NCI-H1694 treated with DMSO at 0.1 percent for 48 hours (cell line): ENCODE measurements at places on chromosomes 4 and X.

DNA sequence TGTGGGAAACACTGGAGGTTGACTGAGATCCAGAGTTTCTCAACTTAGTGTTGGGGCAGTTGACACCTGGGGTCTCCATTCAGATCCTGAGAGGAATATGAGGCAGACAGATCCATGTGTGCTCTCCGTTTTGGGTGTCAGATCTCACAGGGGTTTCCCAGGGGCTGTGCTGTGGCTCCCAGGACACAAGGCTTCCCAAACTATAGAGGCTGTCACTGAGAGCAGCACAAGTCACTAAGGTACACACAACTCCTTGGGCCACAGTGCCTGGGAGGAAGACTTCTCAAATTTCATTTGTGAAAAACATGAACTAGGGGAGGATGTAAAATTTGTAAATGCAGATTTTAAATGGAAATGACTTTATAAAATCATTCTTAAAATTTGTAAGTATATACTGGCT, 363.6 kb downstream of the FBXO8 start:
- no peak for DNase-seq

GRCh38 chr4:3724319-3725231, 41.6 kb upstream of the ADRA2C start:
- no peak for DNase-seq

DNA sequence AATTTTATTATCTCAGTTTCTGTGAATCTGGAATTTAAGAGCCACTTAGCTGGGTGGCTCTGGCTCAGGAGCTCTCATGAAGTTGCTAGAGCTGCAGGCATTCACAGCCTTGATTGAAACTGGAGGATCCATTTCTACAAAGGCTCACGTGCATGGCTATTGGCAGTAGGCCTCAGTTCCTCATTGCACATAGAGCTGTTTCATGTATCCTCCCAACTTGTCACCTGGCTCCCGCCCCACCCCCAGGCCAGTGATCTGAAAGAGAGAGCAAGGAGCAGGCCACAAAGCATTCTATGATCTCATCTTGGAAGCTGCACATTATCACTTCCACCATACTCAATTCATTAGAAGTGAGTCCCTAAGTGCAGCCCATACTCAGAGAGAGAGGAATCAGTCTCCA, 18.5 kb upstream of the AP1AR start:
- DNase-seq, result no peak

- DNase-seq, result no peak
Observed at GRCh38 chrX:50707405-50707804, 106.6 kb downstream of the SHROOM4 start.

GRCh38 chr4:150501009-150501727, 80.8 kb upstream of the MAB21L2 start:
- DNase-seq, result no peak

DNA sequence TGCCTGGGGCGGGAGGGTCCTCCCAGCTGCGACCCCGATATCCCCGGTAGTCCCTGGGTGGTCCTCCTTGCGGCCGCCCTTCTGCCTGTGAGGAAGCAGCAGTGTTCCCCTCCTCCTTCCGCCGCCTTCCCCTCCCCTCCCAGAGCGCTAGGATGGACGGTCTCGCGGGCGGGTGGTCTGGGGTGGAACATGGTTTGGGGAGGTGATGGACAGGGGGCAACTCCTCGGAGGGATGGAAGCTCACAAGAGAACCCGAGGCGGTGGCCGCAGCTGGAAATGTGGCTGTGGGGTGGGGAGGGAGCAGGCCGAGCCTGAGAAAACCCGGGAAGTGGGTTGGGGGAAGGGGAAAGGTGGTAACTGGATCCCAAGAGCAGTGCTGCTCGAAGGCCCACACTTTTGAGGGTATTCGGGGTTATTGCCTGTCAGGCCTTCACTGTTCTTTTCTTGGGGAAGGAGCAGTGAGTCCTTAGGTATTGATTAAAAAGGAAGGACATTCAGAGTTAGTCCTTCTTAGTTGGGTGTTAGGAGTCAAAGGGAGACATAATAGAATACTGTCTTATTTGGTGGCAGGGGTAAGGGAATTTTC, 581 bp downstream of the UBE2K start:
- DNase-seq, result no peak

DNA sequence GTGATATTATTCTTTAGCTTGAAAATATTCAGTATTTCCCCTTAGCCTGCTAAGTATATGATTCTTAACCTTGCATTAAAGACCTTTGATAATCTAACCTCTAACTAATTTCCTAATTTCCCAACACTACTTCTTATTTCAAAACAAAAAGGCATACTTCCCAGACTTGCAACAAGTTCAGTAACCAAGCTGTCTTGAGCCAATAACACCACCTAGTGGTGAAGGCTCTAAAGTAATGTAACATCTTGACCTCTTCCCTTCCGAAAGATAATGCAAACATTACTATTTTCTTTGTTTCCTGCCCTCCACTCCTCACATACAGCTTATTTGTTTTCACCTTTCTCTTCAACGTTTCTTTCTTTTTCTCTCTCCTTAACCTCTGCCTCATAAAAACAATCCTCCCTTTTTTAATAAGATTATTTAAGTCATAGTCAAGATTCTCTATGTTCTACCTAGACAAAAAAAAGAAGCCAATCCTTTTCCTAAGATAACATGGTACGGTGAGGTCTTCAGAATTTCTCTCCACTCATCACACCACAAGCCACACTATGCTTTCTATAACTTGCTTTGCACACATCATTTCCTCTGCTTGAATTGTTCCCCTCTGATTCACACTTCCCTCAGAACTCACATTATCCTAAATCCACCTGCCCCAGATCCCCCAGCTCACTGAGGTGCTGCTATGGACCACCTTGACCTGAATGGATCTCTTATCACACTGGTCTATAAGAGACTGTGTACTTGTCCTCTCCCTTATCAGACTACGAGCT, 3.5 kb downstream of the FAT1 start:
- no peak for DNase-seq

DNA sequence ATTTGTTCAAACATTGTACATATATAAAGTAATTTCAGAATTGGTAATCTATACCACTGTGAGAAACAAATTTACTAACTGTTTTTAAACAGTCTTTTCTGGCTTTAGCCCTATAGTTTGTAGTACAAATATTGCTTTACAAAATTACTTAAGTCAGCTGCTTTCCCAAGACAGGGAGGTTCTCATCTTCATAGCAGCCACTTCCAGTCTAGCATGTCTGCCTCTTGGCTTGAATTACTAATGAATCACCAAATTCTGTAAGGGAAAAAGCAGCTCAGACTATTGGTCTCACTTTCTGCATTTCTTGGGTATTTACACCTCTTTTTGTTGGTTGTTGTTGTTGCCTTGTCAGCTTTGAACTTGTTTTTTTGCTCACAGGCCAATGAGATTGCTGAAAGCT, 187.2 kb downstream of the NPFFR2 start:
- DNase-seq, result no peak

DNA sequence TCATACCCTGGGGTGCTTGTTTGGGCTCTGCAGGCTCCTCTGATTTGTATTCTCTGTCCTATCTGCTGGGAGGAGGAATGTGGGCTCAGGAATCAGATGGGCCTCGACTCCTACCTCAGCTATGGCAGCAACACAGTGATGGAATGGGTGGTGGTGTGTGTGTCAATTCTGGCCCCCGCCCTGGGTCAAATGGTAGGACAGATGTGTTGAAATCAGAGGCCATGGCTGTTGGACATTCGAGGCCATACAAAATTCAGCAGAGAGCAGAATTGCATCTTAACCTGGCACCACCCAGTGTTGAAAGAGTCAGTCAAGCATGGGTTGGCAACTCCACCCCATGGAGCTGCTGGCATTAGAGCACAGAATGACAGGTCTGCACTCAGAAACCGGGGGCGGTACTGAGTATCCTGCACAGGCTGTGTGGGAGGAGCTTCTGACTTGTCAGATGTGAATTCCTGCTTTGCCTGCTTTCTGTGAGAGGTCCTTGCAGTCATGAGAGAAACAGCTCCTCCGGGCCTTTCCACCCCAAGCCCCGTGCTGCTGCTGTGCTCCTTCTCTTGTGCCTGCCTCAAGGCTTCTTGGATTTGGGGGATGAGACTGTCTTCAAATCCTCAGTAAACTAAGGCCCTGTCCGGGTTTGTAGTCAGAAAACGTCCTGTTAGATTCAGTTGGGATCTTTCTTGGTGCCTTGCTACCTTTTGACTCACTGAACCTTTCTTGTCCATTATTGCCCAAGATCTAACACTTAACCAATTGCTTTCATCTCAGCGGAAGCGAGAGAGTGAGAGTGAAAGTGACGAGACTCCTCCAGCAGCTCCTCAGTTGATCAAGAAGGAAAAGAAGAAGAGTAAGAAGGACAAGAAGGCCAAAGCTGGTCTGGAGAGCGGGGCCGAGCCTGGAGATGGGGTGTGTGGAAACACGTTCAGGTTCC, 13.0 kb downstream of the DKC1 start:
- peak; percentile 7 for DNase-seq

DNA sequence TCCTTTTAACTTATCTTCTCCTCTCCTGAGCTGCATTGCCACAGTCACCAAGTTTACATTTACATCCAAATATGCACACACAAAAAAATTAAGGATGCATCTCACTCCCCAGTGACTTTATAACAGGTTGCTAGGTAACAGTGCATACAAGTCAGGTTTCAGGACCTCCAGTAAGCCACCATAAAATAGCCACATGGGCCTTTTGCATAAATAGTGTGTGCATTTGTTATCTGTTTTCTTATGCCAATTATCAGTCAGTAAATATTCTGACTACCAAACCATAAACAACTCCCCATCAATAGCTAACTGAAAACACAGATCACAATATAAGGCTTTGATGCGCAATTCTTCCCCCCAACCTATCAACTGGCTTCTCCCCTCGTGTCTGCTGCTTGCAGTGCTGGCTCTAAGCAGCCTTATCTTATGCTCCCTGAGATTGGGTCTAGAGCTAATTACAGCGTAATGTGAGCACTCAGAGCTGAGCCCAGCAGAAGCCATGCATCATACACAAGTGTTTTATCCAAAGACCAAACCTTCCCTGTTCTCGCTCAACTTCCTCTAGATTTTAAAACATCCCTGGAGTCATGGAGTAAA, 55.4 kb downstream of the ZNF827 start:
- no peak for DNase-seq

GRCh38 chrX:24396236-24396930, 35.9 kb downstream of the SUPT20HL1 start:
- no peak for DNase-seq

DNA sequence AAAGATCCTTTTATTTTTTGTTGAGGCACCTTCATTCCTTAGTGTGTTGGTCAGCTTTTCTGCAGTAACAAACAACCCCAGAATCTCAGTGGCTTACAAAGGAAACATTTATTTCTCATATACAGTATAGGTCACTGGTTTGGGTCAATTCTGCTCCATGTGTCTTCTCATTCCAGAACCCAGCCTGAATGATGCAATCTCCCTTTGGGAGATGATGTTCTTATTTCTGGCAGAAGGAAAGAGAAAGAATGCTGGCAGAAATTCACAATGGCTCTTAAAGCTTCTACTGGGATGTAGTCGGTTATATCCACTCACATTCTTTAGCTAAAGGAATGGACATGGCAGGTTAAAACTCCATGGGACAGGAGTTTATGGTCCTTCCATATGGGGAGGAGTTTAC, 42.3 kb downstream of the IDS start:
- DNase-seq, result no peak

- no peak for DNase-seq
Observed at GRCh38 chr4:51870441-51871188, 27.7 kb downstream of the DCUN1D4 start.

GRCh38 chr4:86106475-86106874, 253.4 kb downstream of the MAPK10 start:
- no peak for DNase-seq

- DNase-seq, result no peak
Observed at GRCh38 chrX:71536285-71536684, 3.4 kb downstream of the OGT start.

DNA sequence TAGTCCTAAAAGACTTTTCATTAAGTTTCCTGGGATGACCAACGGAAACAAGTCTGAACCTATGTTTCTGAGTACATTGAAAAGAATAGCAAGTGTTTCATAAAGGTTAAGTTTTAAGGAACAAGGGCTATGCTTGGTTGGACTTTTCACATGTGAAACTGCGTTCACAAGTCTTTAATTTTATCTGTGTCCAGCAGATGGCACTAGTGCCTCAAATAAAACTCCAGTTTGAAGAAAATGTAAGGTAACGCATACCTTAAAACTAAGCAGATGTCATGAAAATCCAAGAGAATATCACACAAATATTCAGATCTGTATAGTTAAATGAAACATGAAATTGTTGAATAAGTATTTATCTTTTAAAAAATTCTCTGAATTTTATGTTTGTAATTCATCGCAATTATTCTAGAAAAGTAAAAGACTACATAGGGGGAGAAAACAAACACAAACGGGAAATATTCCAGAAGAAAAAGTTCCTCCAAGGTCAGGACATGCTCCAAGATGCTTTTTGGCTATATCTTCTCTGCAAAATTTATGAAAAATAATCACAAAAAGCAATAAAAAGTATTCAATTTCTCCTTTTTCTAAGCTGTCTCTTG, 89.6 kb upstream of the MAD2L1 start:
- DNase-seq, result peak; percentile 31

- DNase-seq, result no peak
Observed at GRCh38 chrX:110397904-110398303, 39.3 kb downstream of the RTL9 start.

GRCh38 chr4:37068580-37068979, 176.0 kb upstream of the NWD2 start:
- DNase-seq, result no peak

- DNase-seq, result no peak
Observed at GRCh38 chr4:105725623-105726022, 17.0 kb downstream of the GSTCD start.

- DNase-seq, result no peak
Observed at GRCh38 chrX:146967306-146967705, 152.8 kb upstream of the CXorf51A start.
